ENCODE measurements at places on chromosomes 5 and 9.

DNA sequence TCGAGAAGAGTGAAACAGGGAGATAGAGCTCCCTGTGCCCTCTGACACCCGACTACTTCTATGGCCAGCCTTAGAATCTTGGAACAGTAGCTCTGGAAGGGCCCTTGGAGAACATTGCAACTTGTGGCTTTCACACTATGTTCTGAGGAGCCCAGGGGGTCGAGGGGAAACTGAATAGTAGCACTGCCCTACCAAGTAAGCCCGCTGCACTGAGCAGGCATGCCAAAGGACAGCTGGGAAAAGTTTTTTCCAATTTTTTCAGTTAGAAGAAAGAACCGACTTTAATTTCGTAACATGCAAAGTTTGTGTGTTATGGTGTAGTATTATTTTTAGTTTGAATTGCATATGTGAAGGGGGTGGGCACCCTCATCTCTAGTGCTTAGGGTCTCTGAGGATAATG, 10.9 kb downstream of the SMIM3 start:
- no peak for DNase-seq

- no peak for DNase-seq
Measured at GRCh38 chr5:43572357-43572756, 15.5 kb upstream of the PAIP1 start.

GRCh38 chr9:114450181-114450580, 55.1 kb downstream of the WHRN start:
- no peak for DNase-seq

GRCh38 chr5:104977529-104977928, 1414.9 kb upstream of the NUDT12 start:
- no peak for DNase-seq

DNA sequence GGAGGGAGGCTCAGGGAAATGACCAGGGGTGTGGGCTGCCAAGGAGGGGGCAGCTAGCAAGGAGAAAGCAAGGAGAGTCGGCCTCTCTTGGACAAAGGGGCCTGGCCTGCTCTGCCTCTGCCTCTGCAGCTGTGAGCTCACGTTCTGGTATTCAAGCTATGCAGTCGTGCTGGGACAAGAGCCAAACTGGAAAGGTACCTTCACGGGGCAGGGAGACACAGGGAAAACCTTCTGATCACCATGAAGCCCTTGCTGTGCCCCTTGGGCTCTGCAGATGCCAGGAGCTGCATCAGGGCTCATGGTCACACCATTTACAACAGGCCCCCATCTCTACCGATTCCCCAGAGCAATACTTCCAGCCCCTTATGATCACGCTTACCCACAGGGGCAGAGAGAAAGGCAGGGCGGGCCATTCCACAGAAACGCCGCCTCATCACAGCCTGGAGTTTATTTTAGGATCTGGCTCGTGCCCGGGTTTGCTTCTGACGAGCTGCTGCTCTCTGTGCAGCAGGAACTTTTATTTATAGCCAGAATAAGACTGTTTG, 63.2 kb downstream of the PRRT1B start:
- no peak for DNase-seq

DNA sequence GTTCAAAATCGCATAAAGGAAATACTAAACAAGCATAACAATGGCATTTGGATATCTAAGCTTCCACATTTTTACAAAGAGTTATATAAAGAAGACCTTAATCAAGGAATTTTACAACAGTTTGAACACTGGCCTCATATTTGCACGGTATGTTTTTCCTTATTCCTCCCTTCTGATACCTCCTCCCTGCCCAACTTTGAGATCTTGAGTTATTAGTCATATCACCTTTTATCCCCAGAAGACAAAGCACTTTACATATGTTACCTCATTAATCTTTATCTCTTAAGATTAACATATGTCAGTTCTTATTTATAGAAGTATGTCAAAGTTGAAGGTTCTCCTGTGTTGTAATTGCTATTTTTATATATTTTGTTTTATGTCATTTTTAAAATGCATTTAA, 29.8 kb downstream of the TDRD7 start:
- DNase-seq = no peak

- DNase-seq = no peak
Measured at GRCh38 chr5:164555809-164556208, 1050.4 kb downstream of the MAT2B start.

DNA sequence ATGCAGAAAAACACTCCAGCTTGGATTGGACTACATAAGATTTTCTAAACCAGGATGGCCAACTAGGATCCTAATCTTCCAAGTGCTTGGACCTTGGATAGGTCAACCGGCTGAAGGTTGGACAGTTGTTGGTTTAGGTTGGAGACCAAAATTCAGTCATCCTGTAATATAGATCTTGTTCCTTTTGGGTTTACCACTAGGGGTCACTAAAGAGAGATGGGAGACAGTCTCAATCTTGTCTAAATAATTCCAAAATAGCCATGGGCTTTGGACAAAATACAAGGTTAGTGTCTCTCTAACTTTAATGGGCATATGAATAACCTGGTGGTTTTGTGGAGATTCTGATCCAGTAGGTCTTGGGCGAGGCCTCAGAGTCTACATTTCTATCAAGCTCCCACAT, 148.7 kb upstream of the ERCC6L2 start:
- DNase-seq = no peak

GRCh38 chr5:96928931-96929708, 6.8 kb upstream of the LNPEP start:
- DNase-seq = no peak

- no peak for DNase-seq
Measured at GRCh38 chr5:8329773-8330172, 460.8 kb downstream of the MTRR start.

DNA sequence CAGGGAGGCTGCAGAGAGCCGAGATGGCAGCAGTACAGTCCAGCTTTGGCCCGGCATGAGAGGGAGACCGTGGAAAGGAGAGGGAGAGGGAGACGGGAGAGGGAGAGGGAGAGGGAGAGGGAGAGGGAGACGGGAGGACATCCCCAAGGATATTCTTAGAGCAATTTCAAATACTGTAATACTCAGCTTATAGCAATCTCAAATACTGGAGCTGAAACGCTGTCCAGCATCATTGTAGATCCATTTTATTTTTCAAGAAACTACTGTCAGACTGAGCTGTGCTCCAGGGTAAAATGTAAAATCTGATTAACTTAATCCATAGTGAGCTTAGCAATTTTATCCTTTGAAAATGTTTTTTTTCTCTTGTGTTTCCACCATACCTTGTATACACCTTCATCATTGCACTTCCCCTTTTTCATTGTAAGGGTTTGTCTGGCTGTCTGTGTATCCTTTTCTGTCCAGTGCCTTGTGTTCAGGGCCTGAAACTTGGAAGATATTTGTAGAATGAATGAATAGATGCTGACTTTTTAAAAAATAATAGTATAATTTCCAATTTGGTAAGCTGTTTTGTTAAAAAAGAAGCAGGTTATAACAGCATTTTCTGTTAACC, 64.0 kb upstream of the LRRC70 start:
- no peak for DNase-seq

DNA sequence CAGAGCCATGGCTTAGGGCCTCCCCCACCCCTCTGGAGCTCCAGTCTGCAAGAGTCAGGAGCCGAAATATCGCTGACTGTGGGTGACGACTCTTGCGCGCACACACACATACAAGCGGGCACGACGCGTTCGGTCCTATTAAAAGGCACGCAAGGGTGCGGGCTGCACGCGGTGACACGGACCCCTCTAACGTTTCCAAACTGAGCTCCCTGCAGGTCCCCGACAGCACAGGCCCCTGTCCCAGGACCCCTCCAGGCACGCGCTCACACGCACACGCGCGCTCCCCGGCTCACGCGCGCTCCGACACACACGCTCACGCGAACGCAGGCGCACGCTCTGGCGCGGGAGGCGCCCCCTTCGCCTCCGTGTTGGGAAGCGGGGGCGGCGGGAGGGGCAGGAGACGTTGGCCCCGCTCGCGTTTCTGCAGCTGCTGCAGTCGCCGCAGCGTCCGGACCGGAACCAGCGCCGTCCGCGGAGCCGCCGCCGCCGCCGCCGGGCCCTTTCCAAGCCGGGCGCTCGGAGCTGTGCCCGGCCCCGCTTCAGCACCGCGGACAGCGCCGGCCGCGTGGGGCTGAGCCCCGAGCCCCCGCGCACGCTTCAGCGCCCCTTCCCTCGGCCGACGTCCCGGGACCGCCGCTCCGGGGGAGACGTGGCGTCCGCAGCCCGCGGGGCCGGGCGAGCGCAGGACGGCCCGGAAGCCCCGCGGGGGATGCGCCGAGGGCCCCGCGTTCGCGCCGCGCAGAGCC, at the start of gene GRIN1:
GRIN1 (plus strand) TSS at position 433 of the 746 bp plus-strand sequence. CDS start 333 bp downstream, outside the sequence.
- DNase-seq = no peak
